Cardiac fibroblast (primary cell): ENCODE measurements at places on chromosomes 4 and X.

DNA sequence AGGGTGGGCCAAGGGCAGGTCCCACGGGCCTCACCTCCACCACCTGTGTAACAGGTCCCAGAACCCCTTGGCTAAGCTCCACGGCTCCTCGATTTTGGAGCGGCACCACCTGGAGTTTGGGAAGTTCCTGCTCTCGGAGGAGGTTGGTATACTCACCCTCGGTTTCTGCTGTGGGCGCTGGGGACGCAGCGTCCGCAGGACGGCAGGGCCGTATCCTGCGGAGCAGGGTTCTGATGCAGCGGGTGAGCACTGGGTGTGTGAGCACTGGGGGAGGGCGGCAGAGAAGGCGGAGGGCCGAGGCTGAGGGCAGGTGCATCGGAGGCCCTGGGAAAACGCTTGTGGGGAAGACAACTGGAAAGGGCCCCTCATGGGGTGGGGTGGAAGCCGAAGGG, 11.0 kb downstream of the ATP5ME start:
- no peak for DNase-seq

DNA sequence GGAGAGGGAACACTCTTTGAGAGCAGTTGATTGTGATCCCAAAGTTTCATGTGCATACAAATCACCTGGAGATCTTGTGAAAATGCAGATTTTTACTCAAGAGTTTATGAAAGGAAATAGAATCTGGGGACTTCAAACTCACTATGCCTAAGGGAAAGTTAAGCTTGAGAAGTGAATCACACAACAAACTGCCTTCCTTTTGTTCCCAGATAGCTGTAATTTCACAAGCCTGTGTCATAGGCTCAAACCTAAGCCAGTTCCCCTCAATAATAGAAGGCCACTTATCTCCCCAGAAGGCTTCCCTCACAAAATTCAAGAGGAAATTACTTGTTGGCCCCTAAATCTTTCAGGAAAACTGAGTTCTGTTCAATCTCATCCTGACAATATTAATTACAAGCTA, 132.8 kb upstream of the MAGEB16 start:
- no peak for DNase-seq

DNA sequence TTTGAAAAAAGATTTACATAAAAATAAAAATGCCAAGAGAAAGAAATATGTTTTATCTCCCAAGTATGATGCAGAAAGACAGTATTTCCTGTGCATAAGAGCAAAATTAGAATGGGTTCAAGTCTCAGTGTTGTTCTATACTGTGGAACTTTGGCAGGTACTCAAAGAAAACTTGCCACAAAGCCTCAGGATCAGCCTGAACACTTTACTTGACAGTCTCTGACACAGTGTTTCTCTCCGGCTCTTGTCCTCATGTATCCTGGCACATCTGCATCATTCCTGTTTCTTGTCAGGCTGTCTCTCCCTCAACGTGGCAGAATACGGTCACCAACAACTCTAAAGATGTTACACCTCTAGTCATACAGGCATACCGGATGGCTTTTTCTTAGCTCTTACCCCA, 273.7 kb downstream of the ARHGAP24 start:
- peak; percentile 63 for DNase-seq

DNA sequence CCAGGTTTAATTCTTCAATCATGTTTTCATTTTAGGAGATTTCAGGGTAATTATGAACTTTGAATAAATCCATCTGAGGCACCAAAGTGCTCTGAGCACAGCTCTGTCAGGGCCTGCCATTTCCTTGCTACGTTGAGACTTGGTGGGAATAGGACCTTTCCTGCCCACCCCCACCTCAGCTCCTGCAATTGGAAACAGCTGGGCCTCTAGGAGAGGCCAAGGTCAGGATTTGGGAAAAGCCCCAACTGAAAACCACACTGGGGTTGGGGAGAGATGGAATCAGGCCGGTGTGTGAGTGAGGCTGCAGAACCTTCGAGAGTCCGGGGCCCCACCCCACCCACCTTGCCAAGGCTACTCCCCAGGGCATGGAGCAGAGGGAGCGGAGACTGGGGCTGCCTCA, 212.7 kb upstream of the BCOR start:
- DNase-seq = no peak

DNA sequence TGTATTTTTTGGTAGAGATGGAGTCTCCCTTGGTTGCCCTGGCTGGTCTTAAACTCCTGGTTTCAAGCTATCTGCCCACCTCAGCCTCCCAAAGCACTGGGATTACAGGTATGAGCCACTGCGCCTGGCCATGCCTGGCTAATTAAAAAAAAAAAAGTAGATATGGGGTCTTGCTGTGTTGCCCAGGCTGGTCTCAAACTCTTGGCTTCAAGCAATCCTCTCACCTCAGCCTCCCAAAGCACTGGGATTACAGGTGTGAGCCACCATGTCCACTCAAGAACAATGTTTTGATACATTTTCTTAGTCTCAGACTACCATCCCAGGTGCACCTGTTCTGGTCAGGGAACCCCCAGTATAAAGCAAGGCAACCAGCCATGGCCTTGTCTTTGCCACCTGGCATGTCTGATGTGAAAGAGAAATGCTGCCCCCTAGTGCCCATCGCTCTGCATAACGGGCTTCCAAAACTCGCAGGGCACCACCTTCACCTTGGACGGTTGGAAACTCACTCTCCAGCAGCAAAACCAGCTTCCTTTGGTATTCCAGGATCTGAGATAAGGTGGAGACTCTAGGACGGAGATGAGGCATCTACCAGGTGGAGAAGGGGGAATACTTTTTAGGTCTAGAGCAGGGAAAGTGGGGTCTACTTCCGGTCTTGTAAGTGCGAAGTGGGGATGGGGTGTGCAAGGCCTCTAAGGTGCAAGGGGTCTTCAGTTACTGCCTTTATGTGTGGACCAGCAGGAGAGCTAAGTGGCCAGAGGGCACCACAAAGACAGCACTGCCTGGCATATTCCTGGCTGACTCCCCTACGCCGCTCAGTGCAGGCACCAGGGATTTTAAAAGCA, 47.7 kb upstream of the AFAP1 start:
- peak; percentile 87 for DNase-seq

DNA sequence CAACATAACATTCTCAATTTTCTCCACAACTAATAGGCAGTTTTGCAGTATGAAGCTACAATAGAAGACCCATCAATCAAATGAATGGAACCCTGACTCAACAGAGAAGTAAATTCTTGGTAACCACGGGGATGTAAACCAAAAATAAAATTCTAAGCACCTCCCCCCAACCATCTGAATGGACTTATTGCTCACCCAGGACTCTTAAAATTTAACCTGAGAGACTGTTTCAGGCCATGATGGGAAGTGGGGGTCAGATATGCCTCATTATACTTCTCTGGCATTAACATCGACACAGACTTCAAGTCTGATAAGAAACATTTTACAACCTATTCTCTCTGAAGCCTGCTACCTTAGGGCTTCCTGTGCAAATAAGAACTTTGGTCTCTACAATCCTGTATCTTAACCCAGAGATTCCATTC, 620.9 kb downstream of the TLL1 start:
- no peak for DNase-seq

DNA sequence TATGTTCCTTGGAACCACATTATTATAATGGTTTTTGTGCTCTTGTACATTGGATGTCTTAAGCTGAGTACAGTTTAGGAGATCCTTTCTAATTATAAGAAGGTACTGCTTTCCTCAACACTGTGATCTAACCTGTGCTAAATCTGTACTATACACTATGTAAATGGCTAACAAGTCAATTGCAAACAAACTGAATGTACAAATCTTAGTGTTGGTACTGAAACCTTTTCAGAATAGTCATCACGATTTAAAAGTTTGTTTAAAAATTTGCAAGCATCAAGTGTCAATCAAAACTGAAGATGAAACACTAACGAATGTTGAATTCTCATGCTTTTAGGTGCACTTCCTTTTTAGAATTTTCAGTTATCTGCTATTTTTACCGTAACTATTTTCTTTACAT, 2090.4 kb upstream of the TENM3 start:
- no peak for DNase-seq
